T-helper 9 cell (primary cell): ENCODE measurements at places on chromosomes 12 and 14.

DNA sequence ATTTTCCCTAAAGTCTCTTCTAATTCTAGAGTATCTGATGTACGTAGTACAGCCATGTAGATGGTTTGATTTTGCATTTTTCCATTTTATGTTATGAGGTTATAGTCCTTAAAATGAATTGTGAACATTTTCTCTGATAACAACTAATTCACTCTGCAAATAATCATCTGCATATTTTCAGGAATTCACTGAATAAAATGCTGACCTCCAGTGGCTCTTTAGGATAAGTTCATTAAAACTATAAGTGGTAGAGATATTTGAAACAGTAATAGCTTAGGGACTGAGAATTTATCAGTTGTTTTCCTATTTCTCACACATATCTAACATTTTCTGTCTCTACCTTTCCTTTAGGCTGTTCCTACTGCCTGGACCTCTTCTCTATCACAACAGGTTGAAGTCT is 4.4 kb downstream of the MSRB3 start:
- no peak for DNase-seq

- DNase-seq, result no peak
Observed at GRCh38 chr12:48572326-48572725, 2.5 kb upstream of the LALBA start.

GRCh38 chr14:99625476-99625875 is 19.5 kb upstream of the HHIPL1 start:
- DNase-seq, result no peak

DNA sequence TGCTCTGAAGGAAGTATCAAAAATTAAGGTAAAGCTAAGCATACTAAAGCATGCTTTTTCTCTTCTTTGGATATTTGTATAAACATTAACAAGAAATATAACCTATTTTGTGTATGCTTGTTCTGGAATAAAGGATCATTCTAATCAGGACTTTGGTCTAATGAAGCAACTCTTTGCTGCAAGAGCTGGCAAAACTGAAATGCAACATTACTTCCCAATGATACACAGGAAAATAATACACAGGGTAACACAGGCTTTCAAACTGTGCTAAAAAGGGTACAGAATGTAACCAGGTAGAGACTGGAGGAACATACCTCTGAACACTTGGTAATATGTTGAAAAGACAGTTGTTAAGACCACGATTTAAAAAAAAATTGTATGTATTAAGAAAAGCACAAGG is 222.5 kb upstream of the DIO2 start:
- DNase-seq, result no peak

DNA sequence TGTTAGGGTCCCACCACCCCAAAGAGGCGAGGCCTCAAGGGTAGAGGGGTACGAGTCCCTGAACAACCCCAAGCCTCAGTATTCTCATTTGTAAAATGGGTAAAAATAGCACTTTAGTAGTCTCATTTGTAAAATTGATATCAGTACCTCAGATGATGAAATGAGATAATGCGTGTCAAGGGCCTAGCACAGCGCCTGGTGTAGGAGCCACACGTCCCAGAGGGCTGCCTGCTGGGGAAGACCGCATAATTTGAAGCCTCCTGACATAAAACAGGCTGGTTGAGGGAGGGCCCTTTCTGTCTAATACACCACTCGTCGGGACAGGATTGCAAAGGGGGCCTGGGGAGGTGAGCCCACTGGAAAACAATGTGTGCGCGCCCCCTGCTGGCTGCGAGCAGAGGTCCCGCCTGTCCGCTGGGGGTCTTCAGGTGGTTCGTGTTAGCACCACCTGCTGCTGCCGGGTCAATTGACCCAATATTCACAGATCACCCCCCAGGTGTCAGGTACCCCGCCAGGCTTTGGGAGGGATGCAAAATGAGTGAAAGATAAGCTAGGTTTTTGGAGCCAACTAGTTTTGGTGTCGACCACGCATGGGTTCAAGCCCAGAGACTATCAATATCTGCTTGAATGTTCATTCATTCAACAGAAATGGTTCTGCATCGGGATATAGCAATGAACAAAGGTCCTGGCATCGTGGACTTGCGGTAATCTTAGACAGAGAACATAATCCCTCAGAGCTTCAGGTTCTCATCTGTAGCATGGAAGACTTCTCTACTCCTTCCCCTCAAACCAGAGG is 24.7 kb upstream of the IRF2BPL start:
- DNase-seq, result peak; percentile 72
